Body of pancreas (tissue), 4 donors: ENCODE measurements at places on chromosomes 13 and 19.

DNA sequence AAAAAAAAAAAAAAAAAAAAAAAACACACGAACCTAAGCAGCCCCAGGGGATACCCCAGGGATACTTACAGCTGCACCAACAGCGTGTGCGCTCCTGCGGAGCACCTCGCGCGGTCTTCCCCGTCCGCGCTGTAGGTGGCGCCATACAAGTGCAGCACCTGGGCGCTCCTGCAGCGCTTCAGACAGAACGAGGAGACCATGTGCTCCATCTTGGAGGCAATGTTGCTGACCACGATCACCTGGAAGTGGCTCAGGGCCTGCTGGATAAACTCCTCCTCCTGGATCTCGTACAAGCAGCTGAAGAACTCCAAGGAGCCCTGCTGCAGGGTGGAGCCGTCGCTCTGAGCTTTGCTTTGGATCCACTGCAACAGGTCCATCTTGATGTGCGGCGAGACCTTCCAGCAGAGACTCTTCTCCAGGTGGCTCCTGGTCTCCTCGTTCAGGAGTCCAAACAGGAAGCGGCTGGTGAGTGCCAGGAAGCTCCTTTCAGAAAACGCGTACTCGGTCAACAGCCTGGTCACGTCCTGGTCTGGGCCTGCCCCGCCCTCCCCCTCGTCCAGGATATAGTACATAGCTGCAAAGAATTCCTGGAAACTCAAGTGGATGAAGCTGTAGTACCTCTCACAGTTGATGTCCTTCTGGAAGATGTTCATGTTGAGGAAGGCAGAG is 14.5 kb downstream of the NLRP12 start:
- DNase-seq: no peak

DNA sequence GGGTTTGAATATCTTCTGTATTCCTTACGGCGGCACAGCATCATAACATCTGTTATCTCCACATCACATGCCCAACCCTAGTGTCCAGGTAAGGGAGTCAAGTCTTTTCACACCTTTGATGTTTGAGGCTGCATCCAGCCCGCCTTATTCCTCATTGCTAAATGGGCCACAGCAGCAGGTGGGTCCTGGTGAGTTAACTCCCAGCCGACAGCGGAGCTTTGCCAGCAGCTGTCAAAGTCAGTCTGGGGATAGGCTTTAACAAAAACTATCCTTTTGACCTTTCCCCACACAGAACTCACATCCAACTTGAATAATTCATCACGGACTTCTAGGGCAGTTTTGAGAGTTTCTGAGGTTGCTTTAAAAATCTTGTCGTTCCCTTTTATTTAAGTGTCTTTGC is 235.1 kb downstream of the DLEU7 start:
- no peak for DNase-seq

- DNase-seq: no peak
These were observed 49.5 kb upstream of the PABPC3 start for GRCh38 chr13:25046274-25046984.

DNA sequence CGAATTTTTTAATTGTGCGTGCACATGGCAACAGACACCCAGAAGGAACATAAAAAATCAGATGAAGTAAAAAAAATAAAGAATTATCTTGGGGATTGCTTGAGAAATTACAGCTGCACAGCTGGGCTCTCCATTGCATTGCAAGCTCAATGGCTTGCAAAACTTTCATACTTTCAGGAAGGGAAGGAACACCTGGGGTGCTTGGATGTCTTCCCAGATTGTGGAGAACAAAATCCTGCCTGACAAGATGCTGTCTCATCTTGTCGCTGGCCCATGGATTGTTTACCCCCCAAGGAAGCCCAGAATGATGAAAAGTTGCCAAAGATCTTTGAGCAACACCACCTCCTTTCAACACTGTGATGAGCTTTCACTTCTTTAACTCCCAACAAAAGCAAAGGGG is 11.0 kb upstream of the CASP14 start:
- no peak for DNase-seq

- peak; percentile 22 for DNase-seq
These were observed 353.8 kb downstream of the DNAJC15 start for GRCh38 chr13:43377149-43377548.

DNA sequence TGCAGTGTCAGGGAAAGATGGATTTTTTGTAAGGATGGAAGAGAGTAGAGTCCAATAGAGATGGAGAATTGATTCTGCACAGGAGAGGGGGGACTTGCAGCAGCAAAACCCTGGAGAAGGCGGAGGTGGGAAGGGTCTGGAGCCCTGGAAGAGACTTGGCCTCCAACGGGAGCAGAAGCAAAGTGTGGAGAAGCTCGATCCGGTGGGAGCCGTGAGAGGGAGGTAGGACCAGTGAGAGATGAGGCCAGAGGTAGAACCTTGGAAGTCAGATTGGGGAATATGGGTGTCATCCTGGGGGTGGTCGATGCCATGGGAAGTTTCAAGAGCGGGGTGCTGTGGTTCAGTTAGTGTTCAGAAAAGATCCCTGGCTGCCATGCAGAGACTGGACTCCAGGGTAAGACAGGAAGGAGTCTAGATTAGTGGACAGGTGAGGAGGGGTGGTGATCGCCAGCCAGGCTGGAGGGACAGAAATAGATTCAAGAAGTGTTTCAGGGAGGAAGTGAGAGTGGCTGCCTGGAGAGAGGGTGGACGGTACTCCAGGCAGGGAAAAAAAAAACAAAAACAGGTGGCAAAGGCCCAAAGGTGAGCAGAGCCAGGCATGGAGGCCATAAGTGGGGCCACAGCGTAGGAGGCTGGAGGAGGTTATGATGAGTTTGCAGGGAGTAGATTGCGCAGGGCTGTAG is 2.6 kb downstream of the PPP5C start:
- DNase-seq: no peak

GRCh38 chr19:52665027-52665426 is 26.9 kb upstream of the ZNF83 start:
- no peak for DNase-seq

DNA sequence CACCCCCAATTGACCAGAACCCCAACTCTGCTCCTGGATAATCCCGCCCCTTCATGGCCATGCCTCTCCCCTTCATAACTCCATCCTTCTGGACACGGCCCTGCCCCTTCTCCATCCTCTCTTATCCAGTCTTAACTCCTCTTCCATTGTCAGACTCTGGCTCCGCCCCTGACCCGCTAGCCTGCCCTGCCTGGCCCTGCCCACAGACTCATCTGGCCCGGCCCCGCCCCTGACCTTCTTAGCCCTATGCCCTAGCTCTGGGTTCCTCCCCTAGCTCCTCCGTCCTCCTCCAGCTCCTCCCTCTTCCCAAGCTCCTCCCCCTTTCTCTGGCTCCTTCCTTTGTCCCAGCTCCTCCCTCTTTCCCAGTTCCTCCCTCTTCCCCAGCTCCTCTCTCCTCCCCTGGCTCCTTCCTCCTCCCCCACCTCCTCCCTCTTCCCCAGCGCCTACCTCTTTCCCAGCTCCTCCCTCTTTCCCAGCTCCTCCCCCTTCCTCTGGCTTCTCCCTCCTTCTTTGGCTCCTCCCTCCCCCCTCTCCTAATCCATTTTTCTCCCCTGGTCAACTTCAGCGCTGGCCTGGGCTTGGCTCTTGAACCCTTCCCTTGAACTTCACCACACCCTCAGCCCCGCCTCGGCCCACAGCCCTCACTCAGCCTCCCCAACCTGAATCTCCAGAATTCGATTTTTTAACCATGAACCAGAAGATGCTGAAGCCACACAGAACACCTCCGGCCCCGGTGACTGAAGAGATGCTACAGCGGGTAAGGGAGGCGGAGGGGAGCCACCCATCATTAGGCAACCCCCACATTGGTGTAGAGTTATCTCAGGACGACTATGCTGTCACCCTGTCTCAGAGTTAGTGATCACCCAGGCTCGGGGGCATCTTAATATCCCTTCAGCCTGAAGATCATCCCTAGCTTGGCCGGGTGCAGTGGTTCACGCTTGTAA is 9.2 kb upstream of the ZNF358 start:
- peak; percentile 89 for DNase-seq

DNA sequence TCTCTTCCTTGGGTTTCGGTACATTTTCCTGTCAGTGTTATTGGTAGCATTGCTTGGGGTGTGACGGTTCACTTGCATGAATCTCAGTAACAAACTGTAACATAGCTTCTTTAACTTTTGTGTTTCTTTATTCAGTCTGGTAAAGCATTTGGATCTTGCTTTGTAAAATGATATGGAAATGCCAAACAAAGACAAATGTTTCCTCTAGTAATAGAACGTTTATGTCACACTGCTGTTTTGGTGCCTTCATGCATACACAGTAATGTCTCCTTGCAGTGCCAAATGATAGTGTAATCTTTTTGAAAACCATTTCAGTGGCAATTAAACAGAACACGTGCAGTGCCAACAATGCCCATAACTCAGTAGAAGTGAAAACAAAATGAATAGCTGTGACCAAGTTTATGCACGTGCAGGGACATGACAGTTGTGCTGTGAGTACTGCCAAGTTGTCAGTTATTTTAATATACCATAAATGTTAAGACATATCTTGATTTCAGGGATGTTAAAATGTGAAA is 110.8 kb downstream of the RXFP2 start:
- DNase-seq: no peak

DNA sequence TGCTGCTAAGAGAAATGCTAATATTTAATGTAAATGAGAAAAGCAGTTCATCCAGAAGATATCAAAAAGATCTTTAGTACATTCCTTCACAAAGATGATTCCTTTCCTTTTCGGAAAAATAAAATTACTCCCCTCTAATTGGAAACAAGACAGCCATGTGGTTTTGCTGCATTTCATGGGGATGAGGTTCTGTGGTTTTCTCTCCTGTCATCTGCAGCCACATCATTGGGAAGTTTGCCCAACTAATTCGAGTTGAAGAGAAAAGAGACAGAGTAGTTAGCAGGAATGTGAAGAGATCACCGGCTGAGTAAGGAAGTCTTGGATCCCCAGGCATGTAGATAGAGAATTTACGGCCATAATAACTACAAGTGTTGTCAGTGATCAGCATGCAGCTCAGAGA is 122.1 kb downstream of the CYSLTR2 start:
- no peak for DNase-seq

DNA sequence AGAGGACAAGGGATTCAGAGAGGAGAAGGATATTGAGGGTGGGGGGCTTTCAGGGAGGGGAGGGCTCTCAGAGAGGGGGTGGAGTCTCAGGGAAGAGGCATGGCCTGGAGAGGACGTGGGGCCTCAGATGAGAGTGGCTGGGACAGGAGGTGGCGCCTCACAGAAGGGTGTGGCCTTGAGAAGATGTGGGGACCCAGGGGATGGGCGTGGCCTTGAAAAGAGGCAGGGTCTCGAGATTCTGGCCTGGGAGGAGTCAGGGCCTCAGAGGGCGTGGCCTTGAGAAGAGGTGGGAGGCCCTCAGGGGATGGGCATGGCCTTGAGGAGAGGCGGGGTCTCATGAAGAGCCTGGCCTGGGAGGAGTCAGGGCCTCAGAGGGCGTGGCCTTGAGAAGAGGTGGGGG is 23.7 kb upstream of the TNFSF14 start:
- DNase-seq: no peak

DNA sequence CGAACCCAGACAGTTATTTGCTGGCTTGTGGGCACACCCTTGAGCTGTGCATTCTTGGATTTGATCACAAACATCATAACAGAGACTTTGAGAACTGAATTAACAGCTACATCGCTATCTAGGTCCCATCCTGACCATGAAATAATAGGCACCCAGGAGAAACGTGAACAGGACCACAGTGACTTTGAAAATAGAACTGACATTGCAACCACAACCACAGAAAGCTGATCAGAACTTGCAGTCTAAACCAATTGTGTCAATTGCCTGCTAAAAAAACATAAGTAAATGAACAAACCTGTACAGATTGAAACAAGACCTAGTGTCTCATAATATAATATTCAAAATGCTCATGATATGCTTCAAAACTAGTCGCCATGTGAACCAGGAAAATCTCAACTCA is 18.3 kb upstream of the KATNAL1 start:
- no peak for DNase-seq

DNA sequence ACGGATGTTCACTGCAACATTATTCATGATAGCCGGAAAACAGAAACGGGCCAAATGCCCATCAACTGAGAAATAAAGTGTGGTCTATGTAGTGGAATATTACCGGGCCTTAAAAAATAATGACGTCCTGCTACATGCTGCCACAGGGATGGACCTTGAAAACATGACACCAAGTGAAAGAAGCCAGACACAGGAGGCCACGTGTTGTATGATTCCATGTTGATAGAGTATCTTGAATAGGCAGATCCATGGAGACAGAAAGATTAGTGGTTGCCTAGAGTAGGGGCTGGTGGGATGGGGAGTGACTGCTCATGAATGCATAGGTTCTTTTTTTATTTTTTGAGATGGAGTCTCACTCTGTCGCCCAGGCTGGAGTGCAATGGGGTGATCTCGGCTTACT is 3.7 kb downstream of the AP2A1 start:
- no peak for DNase-seq

DNA sequence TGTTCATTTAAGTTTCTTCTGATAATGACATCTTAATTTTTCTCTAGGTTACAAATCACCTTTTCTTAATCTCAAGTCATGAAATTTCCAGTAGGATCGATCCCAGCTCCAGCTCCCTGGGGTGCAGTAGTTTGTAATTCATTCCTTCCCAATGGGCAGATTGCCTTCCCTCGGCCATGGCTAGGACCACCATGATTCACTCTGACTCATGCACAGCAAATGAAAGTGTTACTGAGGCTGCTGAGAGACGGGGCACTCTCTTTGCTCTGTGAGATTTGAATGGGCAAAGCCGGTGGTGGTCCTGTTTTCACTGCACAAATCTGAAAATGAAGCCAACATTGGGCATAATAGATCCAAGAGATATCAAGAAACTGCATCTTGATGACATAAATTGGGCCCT is 202.8 kb upstream of the IRS2 start:
- no peak for DNase-seq

GRCh38 chr13:48210178-48210577 is 22.8 kb upstream of the ITM2B start:
- no peak for DNase-seq

GRCh38 chr19:10683064-10683426 is 18.2 kb upstream of the QTRT1 start:
- no peak for DNase-seq

DNA sequence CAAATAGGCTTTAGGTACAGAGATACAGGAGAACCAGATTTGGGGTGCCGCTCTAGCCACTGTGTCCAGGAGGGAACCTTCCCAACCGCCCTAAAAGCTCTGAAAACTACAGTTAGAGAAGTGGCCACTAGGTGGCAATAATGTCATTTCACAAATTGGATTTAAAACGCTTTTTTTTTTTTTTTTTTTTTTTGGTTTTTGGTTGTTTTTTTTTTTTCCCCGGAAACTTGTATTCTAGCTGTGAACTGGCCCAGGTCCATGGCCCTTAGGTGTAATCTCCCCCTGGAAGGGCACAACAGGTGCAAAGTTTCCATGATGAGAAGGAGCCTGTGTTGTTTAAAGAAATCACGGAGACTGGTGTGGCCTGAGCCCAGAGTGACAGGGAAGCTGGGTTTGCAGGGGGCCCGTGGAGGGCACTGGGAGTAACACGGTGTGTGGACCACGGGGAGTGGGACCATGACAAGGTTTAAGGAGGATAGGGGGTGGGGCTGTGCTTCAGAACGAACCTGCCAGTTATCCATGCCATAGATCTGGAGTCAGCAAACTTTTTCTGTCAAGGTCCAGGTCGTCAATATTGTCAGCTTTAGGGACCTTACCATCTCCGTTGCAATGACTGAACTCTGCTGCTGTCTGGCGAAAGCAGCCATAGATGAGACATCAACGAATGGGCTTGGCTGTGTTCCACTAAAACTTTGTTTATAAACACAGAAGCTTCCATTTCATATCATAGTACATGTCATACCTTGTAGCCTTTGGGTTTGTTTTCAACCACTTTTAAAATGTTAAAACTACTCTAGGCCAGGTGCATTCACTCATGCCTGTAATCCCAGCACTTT is 10.1 kb downstream of the OR1I1 start:
- DNase-seq: peak; percentile 88
